ELR (cell line): ENCODE measurements at places on chromosomes 2 and 18.

DNA sequence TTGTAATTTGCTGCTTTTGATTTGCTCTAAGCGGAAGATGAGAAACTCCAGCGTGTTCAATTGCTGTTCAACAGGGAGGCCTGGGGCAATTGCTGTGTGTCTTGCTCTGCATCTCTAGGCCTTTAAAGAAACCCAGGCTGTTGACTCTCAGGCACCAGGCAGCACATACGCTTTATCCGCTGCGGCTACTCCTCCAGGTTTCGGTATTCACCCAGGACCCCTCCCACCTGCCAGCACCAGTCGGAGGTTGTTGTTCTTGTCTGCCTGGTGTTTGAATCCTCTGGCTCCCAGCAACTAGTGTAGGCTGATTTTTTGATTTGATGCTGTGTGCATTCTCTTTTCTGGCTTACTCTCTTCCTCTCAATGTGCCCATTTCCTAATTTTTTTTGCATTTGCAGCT is 383.1 kb downstream of the TSN start:
- no peak for DNase-seq

GRCh38 chr2:54636415-54637139 is 86.9 kb upstream of the EML6 start:
- DNase-seq: no peak

GRCh38 chr2:36147670-36148390 is 207.7 kb upstream of the CRIM1 start:
- DNase-seq: no peak

GRCh38 chr2:240213476-240214421 is 73.3 kb upstream of the OTOS start:
- DNase-seq: no peak

DNA sequence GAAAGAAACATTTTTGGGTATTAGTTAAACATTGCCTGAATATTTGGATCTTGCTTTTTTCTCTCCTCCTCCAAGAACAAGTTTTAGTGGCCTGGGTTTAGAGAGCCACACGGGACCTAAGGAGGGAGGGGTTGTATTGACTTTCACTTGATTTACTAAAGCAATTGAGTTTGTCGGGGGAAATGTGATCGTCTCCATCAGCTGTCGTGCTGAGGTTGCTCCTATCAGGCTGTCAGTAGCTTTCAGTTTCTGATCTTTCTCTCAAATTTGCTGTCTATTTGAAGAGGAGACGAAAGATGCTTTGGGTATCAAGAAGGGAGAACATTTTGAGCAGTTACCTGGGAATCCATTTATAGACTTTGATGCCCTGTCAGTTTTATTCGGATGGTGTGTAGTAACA is 106.0 kb downstream of the SETBP1 start:
- no peak for DNase-seq
